ENCODE measurements at places on chromosomes 1 and 21. TPM values are rescaled to one million over a fixed set of nuclear protein-coding genes. Genes with fewer than 3 reads are reported as not detected.

Gene TMPRSS15
- total RNA-seq = not detected

Gene ARID1A
- total RNA-seq = 31.2 TPM

Gene PTTG1IP
- total RNA-seq = 89.3 TPM

Gene KIAA0319L
- total RNA-seq = 15.4 TPM

Gene ZSCAN20
- 2.1 TPM for total RNA-seq

Gene FCRL2
- not detected for total RNA-seq

Gene FNBP1L
- 20.5 TPM for total RNA-seq

Gene CHIA
- not detected for total RNA-seq

Gene RRP15
- 29.3 TPM for total RNA-seq

Gene KCNT2
- not detected for total RNA-seq

Gene VSIG8
- 0.07 TPM for total RNA-seq

Gene CDC14A
- 3.1 TPM for total RNA-seq

Gene FAM72D
- 6.3 TPM for total RNA-seq

Gene SOX13
- 20.7 TPM for total RNA-seq

Gene TMEM82
- total RNA-seq = not detected

Gene G0S2
- 2.4 TPM for total RNA-seq

Gene WLS
- 17.7 TPM for total RNA-seq

Gene INSRR
- total RNA-seq = not detected

Gene AKT3
- total RNA-seq = 15.5 TPM

Gene HSD11B1
- not detected for total RNA-seq

Gene TGFB2
- 23.5 TPM for total RNA-seq

Gene GUCA2A
- not detected for total RNA-seq

Gene PITHD1
- total RNA-seq = 31.0 TPM

Gene SLC35E2B
- 13.6 TPM for total RNA-seq

Gene LAMB3
- total RNA-seq = 20.2 TPM

Gene HCRTR1
- total RNA-seq = not detected

Gene LCE2B
- total RNA-seq = not detected

Gene AMY1B
- not detected for total RNA-seq

Gene CELA3A
- not detected for total RNA-seq

Gene HAO2
- total RNA-seq = not detected

Gene CLDN17
- not detected for total RNA-seq

Gene ZNF683
- not detected for total RNA-seq

Gene PGLYRP3
- not detected for total RNA-seq

Gene SMG5
- 47.6 TPM for total RNA-seq

Gene MYBPH
- total RNA-seq = not detected

Gene FALEC
- total RNA-seq = not detected

Gene TNFRSF9
- 3.0 TPM for total RNA-seq

Gene ATP6V1G3
- not detected for total RNA-seq

Gene HTR6
- 0.22 TPM for total RNA-seq

Gene MYCL
- 1.4 TPM for total RNA-seq

Gene SSBP3
- total RNA-seq = 8.8 TPM

Gene KMO
- total RNA-seq = 0.90 TPM

Gene LEFTY1
- total RNA-seq = 0.48 TPM

Gene TCHH
- 0.14 TPM for total RNA-seq

Gene TEX35
- total RNA-seq = 0.08 TPM

Gene NBPF6
- not detected for total RNA-seq

Gene MROH7
- total RNA-seq = not detected

Gene ITSN1
- 18.7 TPM for total RNA-seq
